ENCODE measurements at places on chromosomes 5 and 9. TPM values are rescaled to one million over a fixed set of nuclear protein-coding genes. Genes with fewer than 3 reads are reported as not detected.

GRCh38 chr5:157233515-157233914, 32.4 kb upstream of the CYFIP2 start:
- no peak for DNase-seq

DNA sequence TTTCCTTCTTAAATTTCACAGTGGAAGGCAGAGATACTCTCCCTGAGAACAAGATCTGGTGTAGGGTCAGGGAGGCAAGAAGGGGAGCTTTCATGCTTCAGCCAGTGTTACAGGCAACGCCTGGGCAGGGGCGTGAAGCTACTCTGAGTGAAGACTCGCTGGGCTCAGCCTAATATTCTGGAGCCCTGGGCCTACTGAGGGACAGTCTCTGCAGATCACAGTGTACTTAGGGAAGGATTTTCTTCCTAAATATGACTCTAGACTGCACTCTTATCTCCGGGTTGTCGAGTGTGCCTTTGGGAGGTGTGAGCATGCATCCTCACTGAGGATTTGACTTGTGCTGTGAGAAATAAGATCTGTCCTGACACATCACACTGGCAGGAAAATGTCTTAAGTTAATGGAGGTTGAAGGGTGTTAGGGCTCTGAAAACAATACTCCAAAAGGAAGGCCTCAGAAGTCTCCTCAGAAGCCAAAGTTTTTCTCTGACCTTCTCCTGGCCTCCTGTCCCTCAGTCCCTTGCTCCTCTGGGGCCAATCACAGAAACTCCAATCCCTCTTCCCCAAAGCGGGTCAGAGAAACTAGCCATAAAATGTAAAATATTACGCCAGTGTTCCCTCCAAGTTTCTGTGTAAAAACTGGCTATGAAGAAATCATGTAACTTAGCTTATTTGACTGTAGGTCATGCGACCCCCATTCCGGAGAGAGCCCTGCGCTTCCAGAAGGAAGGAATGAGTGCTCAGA, 156.8 kb upstream of the TBC1D2 start:
- DNase-seq, result no peak

DNA sequence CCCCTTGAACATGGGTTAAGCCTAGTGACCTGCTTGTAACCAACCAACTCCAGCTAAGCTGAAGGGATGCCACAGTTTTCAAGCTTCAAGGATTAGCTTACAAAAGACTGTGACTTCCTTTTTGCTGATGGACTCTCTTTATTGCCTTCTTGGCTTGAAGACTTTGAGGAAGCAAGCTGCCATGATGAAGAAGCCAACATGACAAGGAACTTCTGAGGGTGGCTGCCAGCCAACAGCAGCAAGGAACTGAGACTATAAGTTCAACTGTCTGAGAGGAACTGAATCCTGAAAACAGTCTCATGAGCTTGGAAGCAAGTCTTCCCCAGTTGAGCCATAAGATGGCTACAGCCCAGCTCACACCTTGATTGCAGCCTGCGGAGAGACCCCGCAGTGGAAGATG, 116.1 kb upstream of the TAF11L2 start:
- DNase-seq, result no peak

GRCh38 chr9:20043461-20043860, 254.6 kb upstream of the SLC24A2 start:
- DNase-seq, result no peak

DNA sequence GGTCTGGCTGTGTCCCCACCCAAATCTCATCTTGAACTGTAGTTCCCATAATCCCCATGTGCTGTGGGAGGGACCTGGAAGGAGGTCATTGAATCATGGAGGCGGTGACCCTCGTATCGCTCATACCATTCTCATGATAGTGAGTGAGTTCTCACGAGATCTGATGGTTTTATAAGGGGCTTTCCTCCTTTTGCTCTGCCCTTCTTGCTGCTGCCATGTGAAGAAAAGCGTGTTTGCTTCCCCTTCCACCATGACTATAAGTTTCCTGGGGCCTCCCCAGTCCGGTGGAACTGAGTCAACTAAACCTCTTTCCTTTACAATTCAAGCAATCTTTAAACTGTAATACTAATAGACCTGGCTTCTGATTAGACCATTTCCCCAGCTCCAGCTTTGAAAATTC, 92.2 kb upstream of the SARDH start:
- DNase-seq, result no peak

DNA sequence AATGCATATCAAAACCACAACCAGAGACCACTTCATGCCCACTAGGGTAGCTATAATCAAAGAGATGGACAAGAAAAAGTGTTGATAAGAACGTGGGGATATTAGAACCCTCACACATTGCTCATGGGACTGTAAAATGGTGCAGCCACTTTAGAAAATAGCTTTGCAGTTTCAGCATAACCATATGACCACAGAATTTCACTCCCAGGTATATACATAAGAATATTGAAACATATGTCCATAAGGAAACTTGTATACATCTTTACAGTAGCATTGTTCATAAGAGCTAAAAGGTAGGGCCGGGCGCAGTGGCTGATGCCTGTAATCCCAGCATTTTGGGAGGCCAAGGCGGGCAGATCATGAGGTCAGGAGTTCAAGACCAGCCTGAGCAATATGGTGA, 56.4 kb downstream of the S1PR3 start:
- DNase-seq, result no peak

- DNase-seq, result no peak
Observed at GRCh38 chr5:178536541-178537466, 53.4 kb downstream of the COL23A1 start.

GRCh38 chr5:54404568-54404967, 50.9 kb upstream of the HSPB3 start:
- DNase-seq, result peak; percentile 28

GRCh38 chr9:84397151-84397728, 56.7 kb upstream of the SLC28A3 start:
- peak; percentile 30 for DNase-seq

GRCh38 chr5:56251440-56251839, 18.3 kb upstream of the ANKRD55 start:
- no peak for DNase-seq

- no peak for DNase-seq
Observed at GRCh38 chr5:91144491-91145332, 238.4 kb downstream of the ARRDC3 start.

DNA sequence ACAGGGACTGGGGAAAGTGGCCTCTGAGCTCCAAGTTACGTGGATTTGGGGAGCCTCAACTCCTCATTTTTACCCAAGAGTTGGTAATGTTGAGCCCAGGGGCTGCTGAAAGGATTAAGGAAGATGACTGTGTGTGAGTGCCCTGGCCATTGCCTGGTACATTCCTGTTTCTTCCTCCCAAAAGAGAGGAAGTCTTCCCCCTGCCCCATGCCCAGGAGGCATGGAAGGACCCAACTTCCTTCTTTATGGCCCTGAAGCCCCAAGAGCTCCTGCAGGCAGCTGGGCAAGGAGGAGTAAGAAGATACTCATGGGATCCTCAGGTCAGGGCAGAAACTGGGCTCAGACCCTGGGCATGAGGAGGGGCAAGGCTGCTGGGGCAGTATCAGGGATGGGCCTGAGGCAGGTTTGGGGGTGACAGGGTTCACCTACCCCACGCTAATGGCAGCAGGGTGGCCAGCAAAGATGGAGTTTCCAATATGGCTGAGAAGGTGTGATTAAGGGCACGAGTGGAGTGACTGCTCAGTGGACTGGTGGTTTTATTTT, 118.3 kb upstream of the MVB12B start:
- no peak for DNase-seq

- DNase-seq, result no peak
Observed at GRCh38 chr5:82942083-82942881, 134.9 kb downstream of the TMEM167A start.

DNA sequence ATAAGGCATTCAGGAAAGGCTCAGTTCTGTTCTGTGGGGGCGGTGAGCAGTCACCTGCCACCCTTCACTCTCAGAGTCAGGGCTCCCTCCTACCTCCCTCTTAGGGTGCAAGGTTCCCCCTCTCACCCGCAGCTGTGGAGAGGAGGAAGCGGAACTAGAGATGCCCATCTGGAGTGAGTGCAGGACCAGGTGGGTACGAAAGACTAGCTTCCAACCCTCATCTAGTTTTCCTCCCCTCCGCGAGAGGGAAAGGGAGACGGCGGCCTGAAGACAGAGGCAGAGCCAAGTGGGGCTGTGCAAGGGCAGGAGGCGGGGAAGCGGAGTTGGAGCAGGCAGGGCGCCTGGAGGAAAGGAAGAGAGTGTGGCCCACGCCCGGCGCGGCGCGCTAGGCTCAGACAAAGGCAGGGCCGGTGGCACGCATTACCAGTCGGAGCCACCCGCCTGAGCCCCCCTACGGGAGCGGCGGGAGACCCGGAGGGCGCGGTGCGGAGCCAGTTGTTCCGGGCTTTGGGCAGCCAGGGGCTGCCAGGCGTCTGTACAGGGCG, 7.3 kb downstream of the PRR7 start:
- DNase-seq, result no peak

GFI1B gene
- total RNA-seq, result 0.05 TPM

ABCA1 gene
- total RNA-seq, result 4.7 TPM

PKD2L2 gene
- not detected for total RNA-seq

CARD6 gene
- total RNA-seq, result 6.6 TPM

PPIP5K2 gene
- 115 TPM for total RNA-seq

CDKN2B-AS1 gene
- total RNA-seq, result 2.6 TPM
